Uterus (tissue), 4 donors: ENCODE measurements at places on chromosomes 5 and 9. TPM values are rescaled to one million over a fixed set of nuclear protein-coding genes. Genes with fewer than 3 reads are reported as not detected.
A peak's percentile ranks its signal among the peaks of the same experiment; 100 is the strongest.

PCDHGB3 gene
- 0.59 TPM for total RNA-seq

SYK gene
- total RNA-seq = 6.7 TPM

SLC36A2 gene
- not detected for total RNA-seq

IPPK gene
- total RNA-seq = 13.1 TPM

C9orf153 gene
- not detected for total RNA-seq

CARTPT gene
- total RNA-seq = not detected

WDR38 gene
- total RNA-seq = 0.79 TPM

SH3TC2 gene
- 3.5 TPM for total RNA-seq

DNA sequence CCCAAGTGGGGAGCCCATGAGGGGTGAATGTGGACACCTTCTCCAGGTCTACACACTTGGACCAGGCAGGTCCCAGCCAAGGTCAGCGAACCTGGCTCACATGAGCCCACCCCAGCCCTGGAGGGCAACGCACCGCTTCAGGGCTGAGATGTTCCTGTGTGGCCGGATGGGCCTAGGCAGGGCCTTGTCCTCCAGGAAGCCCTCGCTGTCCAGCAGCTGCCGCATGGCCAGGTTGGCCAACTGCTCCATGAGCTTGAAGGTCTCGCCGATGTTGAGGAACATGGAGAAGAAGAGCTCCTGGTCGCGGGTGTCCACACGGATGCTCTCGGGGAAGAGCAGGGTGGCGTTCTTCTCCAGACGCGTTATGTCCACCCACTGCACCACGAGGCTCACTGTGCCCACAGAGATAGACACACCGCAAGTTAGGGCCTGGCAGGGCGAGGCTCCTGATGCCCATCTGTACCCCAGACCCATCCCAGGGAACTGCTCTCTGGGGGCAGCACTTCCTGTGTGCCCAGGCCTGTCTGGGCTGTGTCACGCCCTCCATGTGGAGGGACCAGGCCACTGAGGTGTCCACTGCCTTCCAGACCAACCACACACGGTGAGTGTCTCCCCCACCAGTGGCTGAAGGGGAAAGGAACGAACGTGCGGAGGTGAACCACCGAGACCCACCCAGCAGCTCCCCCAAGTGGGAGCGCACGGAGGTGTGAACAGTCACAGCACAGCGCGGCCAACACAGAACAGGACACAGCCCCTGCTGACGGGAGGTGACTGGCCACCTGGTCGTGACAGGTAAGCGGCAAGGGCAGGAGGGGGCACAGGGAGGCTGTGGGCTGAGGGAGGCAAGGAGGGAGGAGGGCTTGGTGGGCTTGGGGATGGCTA is 14.4 kb downstream of the TBC1D9B start:
- no peak for DNase-seq

- DNase-seq = no peak
These were observed 29.2 kb downstream of the GARNL3 start for GRCh38 chr9:127293767-127294166.

- DNase-seq = no peak
These were observed 88.4 kb downstream of the APBA1 start for GRCh38 chr9:69583645-69584234.

DNA sequence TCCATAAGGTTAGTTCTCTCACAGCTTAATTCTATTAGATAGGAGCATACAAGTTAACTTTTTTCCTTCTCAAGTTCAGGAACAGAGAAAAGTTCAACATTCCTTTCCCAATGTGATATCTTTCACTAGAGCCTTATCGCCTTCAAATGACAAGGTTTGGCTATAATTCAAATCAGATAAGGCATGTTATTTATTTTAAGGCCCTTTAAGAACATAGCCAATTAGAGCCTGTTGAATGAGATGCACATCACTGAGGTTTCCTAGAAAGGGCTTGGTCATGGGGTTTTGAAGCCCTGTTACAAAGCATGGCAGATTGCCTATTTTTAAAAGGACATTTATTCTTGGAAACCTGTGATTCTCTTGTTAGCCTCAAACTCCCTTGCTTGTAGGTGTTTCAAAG is 123.4 kb downstream of the BASP1 start:
- DNase-seq = no peak

GRCh38 chr9:113993838-113994540 is 84.1 kb downstream of the AMBP start:
- peak; percentile 62 for DNase-seq

- no peak for DNase-seq
These were observed 50.5 kb downstream of the SH3TC2 start for GRCh38 chr5:149012350-149012749.

- no peak for DNase-seq
These were observed 48.5 kb upstream of the STXBP1 start for GRCh38 chr9:127563579-127563978.

GRCh38 chr5:31736127-31736526 is 97.2 kb downstream of the PDZD2 start:
- no peak for DNase-seq

DNA sequence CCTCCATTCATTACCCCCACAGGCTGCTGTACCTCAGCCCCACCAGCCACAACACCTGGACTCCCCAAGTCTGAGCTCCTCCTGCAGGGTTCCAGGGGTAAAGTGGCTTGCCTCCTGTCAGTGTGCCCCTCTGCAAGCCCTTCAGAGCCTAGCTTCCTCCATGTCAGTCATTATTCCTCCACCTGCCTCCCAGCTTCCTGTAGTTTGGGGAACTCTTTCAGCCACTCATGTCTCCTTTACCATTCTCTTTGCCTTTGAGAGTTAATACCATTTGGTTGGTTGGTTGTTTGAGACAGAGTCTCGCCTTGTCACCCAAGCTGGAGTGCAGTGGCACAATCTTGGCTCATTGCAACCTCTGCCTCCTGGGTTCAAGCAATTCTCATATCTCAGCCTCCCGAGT is 36.2 kb downstream of the IRF1 start:
- peak; percentile 8 for DNase-seq

DNA sequence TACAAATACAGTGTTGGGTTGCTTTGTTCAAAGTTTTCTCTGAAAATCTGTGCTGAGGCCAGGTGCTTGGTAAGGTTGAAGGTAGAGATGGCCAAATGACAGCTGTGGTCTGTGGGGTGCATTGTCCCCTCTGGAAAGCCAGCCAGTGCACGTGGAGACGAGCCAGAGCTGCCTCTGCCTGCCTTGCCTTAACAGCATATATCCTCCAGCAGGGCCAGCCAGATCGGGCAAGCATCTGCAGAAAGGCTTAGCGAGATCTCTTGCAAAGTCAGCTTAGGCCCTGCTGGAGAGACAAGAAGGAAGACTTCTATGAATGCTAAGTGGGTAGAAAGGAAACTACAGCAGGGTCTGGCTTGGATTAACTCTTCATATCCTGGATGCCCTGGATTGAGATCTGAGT is 49.5 kb downstream of the GRIA1 start:
- no peak for DNase-seq

DNA sequence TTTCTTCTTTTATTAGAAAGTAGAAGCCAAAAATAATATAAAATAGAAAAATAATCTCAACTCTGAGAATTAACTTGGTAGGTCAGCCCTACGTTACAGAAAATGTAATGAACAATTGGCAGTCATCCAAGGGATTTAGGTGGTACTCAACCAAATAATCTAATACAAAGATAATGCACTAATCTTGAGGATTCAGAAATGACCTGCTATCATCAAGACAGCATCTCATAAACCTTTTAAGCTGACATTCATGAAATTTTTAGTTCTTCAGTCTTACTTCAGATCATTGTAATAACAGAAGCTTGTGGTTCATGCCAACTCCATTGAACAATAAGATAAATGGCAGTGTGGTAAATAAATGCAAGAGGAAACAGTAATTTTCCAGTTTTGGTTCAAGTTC is 1058.0 kb downstream of the MAT2B start:
- DNase-seq = no peak

DNA sequence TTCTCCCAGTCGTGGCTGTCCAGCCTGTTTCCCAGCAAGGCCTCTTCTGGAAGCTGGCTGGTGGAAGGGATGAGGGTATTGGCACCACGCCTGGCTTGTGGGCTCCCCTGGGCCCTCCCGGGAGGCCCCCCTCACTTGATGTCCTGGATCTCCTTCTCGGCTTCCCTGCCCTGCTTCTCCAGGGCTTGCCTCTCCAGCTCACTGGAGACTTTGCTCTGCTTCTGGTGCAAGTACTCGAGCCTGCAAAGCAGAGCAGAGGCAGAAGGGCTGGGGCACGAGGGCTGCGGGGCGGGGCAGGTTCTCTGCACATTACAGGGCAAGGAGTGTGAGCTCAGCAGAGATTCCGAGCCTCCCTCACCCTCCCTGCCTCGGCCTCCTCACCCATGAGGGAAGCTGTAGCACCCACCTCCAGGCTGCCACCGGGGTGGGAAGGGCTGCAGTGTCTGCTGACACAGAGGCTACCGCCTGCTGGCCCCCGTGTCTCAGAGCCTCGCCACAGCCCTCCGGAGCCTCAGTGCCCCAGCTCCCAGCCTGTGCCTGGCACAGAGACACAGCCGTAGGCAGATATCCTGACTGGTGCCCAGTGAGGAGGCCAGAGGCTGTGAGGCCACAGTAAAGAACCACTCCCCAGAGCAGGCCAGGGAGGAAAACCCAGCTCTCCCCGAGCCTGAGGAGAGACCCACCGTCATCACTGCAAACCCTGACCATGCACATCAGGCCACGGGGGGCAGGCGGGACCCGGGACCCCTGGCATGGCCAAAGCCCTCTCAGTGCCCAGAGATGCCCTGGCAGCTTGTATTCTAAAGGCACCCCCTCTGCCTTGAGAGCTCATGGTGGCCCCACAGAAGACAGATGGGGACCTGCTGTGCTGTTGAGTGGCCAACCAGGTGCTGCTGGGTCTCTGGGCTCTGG is 7.2 kb downstream of the SNAPC4 start:
- DNase-seq = no peak

GRCh38 chr9:123150708-123151503 is 117.4 kb downstream of the GPR21 start:
- no peak for DNase-seq

- no peak for DNase-seq
These were observed 680.3 kb upstream of the FTMT start for GRCh38 chr5:121171361-121171760.

DNA sequence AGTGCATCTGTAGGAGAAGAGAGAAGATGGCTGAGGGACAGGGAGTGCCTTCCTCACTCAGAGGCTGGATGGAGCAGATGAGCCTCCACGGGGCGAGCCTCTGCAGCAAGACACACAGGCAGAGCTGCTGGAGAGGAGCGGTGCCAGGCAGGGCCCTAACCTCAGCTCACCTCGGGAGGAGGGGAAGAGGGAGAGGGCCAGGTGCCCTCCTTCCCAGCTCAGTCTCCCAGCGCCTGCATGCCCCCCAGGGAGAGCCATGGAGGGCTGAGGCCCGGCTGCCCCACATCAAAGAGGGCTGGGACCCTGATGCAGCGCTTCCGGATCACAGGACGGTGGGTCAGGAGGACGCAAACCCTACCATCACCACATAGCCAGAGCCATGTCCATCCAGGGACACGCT is 13.6 kb upstream of the SPATA31E1 start:
- DNase-seq = no peak

DNA sequence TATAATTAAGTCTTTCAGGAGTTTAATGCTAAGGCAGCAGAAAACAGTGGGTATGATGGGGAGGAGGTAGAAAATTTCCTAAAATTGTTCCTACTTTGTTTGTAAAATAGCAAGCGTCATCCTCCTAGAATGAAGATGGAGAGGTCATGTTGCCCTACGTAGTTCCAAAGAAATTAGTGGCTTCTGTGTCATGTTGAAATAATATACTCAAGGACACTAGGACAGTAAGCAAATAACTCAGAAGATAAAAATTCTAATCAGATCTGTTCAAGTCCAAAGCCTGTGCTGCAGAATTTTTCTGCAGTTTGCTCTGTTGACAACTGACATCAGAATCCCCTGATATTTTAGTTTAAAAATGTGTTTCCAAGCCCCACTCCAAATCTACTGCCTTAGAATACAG is 486.3 kb downstream of the DIRAS2 start:
- DNase-seq = no peak

DNA sequence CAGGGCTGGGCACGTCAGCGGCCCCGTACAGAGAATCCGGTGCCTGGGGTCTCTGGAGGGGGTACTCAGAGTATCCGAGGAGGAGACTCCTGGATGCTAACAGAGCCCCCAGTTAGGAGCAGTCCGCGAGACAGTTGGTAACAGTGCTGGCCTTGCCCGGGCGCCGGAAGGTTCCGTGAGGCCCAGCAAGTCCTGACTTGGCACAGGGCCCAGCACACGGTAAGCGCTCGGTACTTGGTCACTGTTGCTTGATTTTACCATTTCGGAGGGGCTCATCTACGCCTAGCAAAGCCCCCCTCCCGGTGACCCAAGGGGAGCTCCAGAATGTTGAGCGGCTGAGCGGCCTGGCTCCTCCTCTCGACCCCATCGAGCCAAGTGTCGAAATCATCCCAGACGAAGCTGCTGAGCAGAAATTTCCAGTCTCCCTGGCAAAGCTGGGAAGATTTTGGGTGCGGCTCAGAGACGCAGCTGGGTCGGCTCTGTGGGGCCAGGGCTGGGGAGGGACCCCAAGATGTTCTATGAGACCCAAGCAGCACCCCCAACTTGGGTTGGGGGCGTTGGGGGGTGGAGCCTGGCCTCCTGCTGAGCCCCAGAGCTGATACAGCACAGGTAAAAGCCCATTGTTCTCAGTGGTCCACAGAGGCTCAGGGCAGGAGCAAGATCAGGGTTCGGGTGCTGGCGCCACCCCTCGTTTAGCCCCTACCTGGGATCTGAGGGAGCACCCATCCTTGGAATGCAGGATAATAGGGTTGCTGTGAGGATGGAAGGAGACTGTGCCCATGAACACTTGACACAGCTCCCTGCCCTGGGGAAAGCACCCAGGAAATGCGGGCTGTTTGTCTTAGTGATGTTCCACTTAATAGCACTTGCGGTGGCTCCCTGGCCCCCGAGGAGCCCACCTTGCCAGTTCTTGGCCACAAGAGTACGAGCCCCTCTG is 137.2 kb downstream of the C9orf50 start:
- peak; percentile 96 for DNase-seq

- no peak for DNase-seq
These were observed 79.6 kb downstream of the PHAX start for GRCh38 chr5:126680191-126680817.

GRCh38 chr5:111779922-111780292 is 22.9 kb upstream of the NREP start:
- no peak for DNase-seq

DNA sequence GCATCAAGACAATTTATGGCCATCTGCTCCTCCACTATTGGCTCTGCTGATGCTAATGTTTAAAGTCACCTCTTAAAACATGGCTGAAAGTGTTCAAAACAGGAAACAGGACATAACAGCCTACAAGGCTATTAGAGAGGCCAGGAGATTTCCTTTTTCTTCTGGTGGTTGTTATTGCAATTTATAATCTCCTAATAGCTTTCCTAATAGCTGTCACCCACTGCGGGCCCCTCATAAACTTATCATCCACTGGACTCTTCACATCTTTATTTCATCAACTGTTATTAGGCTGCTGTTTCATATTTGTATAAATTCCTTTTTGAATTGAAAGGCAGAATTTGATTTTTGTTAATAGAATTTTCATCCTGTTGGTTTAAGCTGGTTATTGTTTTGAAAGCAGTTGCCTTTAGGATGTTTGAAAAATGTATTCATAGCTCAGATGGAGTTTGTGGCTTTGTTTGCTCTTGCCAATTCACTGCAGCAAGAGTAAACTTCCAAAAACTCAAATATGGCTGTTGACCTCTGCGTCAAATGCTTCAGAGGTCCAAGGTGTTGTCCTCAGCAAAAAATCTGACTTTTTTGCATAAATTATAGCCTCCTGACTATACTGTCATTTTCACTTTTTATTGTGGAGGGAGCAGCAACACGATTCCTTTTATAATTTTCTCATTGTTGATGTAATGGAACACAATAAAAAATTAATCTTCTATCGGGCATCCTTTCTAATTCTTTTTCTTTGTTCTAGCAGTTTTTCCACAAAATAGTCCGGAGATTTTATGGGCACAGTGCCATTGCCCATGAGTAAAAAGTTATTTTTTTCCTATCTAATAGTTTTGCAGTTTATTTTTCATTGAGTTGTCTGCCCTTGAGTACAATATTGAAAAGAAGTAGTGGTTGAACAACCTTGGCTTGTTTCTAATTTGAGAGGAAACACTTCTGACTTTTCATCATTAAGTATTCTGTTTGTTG is 69.3 kb downstream of the MAT2B start:
- no peak for DNase-seq
